ENCODE measurements at places on chromosomes 11 and 22.

- no peak for DNase-seq
Measured at GRCh38 chr22:40648386-40648785, 11.9 kb upstream of the MRTFA start.

DNA sequence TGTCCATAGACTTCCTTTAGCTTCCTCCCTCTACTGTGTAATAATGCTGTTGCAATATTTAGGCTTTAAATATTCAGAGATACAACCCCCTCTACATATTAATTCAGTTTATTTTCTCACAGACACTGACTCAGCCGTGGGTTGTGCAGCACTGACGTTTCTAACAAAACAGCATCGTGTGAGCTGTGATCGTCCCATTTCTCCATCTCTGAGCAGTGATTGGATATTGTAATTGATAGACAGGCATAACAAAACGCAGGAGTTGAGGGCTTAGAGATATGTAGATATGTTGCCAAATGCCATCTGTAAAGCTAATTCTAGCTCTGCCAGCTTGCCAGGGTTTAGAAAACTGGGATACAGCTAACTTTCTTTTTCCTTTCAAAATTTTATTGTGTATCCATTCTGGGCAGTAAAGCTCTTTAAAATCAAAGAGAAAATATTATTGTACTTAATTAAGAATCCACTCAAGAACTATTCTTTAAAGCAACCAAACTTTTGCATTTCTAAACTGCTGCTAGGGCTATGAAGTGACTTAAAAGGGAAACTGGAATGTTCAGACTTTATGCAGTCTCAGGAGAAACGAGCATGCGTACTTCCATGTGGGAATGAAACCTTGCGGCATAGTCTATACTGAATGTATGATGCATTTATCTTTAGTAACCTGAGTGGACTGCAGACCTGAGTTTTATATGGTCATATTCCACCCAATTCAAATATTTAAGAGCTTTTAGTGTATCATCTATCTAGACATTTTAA lies 22.7 kb downstream of the BTBD10 start:
- DNase-seq: no peak

- no peak for DNase-seq
Measured at GRCh38 chr11:97158243-97158642, 768.4 kb downstream of the JRKL start.

- peak; percentile 59 for DNase-seq
Measured at GRCh38 chr11:134275534-134276395, at the start of gene GLB1L3. GLB1L3 (plus strand) TSS chr11:134276379; CDS start chr11:134276741, 362 bp downstream.

Data from activated T-helper 1 cell treated with Interleukin-2 at 50 U/mL for 16 hours (primary cell).